ENCODE measurements at places on chromosomes 11 and 22.
A peak's percentile ranks its signal among the peaks of the same experiment; 100 is the strongest.

GRCh38 chr11:64141081-64141783, 24.7 kb downstream of the MACROD1 start:
- no peak for DNase-seq

GRCh38 chr22:42992886-42993479, 22.0 kb downstream of the PACSIN2 start:
- DNase-seq = no peak

GRCh38 chr11:11909727-11910126, 68.0 kb downstream of the USP47 start:
- DNase-seq = no peak

GRCh38 chr11:12382451-12382850, 5.1 kb downstream of the PARVA start:
- no peak for DNase-seq

DNA sequence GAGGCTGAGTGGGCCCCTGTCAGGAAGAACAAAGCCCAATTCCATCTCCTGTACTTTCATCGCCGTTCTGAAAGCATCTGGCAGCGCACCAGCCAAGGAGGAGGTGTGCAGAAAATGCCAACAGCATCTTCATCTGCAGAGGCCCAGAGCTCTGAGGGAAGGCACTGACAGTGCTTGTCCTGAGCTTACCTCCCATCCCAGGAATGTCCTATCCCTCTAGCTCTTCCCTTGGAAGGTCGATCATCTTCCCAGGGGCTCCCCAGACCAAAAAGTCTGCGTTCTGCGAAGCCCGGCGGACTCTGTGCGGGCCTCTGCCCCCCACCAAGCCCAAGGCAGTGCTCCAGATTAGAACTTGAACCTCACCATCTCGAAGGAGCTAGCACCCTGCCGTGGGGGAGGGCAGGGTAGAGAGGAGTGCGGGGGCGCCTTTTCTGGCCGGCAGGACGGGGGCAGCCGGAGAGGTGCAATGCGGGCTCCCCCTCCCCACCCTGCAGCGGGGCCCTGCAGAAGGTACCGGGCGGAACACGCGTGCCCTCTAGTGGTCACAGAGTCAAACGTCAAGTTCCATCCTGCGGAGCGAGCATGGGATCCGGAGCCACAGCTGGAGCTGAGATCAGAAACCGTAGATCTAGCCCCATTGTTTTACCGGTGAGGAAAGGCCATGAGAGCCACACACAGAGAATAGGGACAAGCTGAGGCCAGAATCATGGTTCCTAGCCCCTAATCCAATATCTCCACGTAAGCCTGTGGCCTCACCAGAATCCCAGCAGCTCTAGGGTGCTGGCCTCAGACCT, 5.0 kb downstream of the SCN2B start:
- DNase-seq = peak; percentile 84
